ENCODE measurements at places on chromosomes 5 and 9.
A peak's percentile ranks its signal among the peaks of the same experiment; 100 is the strongest.

- no peak for DNase-seq
Measured at GRCh38 chr9:81455462-81456219, 233.7 kb downstream of the TLE1 start.

DNA sequence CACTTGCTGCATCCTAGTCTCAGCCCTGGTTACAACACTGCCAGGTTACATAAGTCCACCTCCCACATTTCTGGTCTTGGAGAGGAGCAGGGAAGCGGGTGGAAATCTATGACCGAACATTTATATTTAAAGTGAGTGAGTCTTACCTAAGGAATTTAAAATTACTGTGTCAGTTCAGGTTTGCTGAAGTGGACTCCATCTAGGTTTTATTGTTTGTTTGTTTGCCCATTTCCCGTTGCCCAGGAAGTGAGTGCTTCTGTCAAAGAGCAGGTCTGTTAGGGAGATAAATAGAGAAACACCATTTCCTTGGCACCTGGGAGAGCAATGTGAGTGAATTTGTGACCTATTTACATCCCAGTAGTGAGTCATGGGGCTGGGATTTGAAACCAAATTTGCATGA, 179.5 kb downstream of the KIF4B start:
- no peak for DNase-seq

DNA sequence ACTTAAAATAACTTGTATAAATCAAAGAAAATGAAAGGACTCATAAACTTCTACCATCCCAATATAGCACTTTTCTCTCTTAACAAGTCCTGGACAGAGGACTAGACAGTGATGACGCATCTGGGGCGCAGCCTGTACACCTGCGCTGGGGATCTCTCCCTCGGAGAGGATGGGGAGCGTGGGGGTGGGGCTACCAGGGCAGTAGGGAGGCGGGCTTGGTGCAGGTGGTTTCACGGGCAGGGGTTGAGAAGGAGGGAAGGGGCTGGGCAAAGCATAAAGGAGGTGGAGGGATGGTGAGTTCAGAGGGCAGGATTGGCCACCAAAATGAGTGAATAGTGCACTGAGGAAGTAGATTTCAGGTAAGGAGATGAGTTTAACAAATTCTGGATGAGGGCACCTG, 41.1 kb downstream of the STC2 start:
- DNase-seq: no peak

DNA sequence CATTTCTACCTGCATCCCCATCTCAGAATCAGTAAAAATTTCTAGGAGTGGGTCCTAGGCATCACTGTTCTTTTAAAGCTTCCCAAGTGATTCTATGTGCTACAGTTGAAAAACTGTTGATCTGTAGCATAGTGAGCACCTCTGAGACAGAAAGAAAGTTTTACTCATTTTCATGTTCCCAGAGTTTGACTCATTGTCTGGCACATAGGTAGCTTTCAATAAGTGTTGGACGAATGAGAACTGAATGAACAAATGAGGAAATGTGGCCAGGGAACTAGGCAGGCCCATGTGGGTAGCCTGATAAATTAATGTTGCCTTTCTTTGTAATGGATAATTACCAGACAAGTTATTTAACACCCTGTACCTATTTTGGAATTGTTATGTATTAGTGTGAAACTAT, 33.8 kb downstream of the RNF180 start:
- no peak for DNase-seq

GRCh38 chr9:4197548-4197947, 102.3 kb downstream of the GLIS3 start:
- DNase-seq: no peak

GRCh38 chr5:35876922-35877321, 20.2 kb downstream of the IL7R start:
- DNase-seq: no peak

DNA sequence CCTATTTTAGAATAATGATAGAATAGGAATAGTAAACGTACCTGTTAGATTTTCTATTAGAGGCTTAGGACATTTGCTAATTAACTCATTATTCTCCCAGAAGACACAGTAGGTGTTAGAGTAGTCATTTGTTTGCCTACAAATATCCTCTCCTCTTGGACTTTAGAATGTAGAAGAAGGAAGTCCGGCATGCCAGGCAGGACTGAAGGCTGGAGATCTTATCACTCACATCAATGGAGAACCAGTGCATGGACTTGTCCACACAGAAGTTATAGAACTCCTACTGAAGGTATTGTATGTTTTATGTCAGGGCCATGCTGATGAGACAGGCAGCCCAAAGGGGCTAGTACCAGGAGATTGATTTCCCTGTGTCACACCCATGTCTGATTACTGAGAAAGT, 43.3 kb downstream of the CD180 start:
- no peak for DNase-seq

GRCh38 chr5:133434336-133434735, 178.0 kb downstream of the FSTL4 start:
- DNase-seq: no peak

- peak; percentile 56 for DNase-seq
Measured at GRCh38 chr5:6732634-6733410, 19.6 kb downstream of the TENT4A start.

- DNase-seq: no peak
Measured at GRCh38 chr9:133999851-134000265, 7.7 kb upstream of the VAV2 start.

DNA sequence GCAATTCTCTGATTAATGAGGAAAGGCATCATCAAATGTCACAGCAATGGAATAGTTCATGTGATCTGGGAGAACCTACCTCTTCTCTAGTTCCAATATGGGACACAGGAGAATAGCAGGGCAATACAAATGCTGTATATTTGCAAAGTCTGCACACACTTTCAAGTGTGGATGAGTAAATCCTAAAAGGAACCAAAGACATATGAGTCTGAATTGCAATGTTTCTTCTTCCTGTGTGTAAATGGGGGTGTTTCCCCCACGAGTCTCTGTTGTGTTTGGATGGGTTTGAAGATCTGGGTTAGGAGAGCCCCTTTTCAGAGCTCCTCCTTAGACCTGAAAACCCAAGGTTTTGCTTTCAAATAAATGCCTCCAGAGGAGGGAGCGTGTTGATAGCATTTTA, 26.9 kb downstream of the SLC46A2 start:
- no peak for DNase-seq

- peak; percentile 90 for DNase-seq
Measured at GRCh38 chr5:73419465-73420390, 28.8 kb downstream of the FOXD1 start.

DNA sequence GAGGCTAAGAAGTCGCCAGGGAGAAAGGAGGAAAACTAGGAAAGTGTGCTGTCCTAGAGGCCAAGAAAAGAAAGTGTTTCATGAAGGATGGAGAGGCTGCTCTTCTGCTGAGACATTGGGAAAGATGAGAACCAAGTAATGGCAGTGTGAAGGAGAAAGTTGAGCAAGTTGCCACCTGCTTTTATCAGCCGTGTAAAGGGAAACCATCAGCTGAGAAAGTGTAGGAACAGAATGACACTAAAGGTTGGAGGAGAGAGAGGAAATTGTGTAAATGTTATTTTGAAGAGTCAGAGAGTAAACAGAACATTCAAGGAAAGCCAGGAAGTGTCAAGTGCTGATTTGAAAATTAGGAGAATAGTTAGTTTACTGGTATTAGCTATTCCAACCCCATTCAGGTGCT, 125.0 kb downstream of the CEMIP2 start:
- DNase-seq: no peak

DNA sequence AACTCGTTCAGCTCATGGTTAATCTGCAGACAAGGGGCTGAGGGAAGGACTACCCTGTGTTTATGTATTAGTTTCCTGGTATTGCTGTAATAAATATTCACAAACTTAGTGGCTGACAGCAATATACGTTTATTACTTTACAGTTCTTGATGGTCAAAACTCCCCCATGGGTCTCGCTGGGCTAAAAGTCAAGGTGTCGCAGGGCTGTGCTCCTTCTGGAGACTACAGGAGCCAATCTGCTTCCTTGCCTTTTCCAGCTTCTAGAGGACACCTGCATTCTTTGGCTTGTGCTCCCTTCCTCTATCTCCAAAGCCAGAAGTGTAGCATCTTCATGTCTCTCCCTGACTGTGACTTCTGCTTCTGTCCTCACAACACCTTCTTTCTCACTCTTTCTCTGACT, 653.8 kb upstream of the RIOK2 start:
- DNase-seq: no peak

DNA sequence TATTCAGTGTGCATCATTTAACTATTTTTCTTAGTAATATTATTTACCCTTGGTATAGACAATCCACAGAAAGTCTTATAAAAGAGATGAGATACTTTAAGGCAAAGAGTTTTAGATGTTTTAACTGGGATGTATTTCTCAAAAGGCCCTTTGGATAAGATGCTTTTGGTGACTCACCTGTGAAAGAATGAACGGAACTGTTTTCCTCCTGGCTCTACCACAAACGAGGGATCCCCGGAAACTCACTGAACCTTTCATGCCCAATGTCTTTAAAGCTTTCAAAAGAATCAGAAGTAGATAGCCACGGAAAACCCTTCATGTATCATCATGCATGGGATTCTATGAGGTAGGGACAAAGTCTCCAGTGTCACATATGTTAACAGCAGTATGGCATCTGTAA, 1.6 kb downstream of the ZNF782 start:
- DNase-seq: no peak

DNA sequence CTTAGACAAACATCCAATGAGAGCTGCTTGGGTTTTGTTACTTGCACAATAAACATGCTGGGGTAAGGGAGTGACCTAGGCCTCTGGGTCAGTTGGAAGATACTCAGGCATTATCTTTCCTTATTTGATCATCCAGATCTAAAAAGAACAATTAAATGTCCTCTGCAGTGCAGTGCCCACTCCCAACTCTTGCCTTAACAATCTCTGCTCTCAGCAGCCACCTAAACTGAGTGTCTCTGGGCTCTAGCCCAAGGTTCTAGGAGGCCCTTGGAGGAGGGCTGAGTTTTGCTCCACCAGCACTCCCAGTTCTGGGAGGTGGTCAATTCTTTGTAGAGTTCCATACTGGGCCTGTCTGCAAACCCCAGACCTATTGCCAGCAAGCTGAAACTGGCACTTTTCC, 1.8 kb downstream of the MCIDAS start:
- no peak for DNase-seq

DNA sequence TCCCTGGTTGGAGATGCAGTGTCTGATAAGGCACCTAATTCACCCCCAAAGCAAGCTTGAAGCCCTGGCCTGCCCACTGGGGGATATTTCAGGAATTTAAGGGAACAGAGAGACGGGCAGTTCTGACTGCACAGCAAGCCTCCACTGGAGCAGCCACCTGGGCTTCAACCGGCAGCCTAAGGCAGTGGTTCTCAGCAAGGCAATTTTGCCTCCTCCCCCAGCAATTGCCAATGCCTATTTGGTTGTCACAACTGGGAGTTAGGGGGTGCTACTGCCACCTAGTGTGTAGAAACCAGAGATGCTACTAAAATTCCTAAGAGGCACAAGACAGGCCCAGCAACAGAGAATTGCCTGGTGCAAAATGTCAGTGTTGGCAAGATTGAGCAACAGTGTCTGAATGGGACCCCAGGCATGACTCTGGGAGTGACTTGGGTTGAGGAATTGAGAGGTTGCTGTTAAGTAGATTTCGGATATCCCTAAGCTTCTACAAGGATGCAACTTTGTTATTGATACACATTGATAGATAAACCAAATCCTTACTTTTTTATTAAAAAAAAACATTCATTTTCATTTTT, 58.7 kb upstream of the CTSL start:
- DNase-seq: no peak

- no peak for DNase-seq
Measured at GRCh38 chr5:150263801-150264621, 25.6 kb downstream of the CAMK2A start.

DNA sequence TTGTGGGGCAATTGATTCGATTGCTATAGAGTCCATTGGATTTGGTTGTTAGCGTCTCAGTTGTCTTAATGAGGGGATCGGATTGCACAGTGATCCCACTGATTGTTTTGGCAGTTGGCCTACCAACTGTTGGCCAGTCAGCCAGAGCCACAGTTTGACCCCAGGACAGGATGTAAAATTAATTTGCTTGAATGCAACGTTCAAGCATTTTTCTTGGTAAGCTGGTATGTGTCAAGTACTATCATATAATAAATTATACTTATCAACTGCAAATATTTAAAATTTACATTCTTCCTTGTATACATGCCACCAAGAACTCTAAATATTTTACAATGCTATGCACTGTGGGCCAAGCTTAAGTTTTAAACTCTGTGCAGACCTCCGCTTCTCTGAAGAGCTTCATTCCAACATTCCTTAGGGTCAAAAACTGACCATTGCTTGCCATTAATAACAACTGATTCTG, 80.4 kb upstream of the OSMR start:
- DNase-seq: no peak

- DNase-seq: no peak
Measured at GRCh38 chr9:123518338-123518737, 162.3 kb downstream of the CRB2 start.

DNA sequence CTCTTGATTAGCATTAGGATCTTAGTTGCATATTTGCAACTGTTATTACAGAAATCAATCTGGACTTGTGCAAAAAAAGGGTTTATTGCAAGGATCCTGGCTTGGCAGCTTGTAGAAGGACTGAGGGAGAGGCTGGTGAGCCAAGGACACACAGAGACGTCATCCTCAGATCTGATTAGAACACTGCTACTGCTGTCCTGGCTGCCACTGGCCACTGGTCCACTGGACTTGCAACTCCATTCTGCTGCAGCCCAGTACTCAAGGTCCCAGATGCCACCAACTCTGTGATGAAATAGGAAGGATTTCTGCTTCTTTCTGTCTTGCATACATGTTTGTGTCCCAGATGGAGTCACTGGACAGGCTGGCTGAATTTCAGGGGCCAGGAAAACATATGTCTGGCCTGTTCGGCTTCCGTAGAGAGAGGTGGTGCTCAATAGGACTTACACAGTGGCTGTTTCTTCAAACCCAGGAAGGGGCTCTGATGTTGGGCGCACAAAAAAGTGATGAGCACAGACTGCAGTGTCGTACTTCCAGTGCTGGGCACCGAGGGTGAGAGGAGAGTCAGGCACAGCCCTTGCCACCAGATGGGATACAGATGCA, 68.9 kb upstream of the SH3PXD2B start:
- DNase-seq: no peak

DNA sequence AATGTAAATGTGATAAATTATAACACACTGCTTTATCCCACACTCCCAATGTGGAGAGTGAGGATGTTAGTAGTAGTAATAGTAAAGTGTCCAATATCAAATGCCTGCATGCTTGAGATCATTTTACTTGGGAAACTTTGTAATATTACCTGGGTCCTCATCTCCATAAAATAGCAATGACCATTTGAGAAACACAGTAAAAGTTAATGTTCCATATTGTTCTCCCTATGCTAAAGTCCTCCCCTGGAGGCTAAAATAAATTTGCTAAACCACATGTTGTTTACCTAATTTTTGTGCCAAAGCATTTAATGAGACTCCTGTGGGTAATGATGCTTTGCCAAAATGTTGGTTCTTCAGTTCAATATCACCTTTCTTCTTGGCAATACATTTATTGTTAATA, 291.2 kb downstream of the CDH10 start:
- DNase-seq: no peak

- DNase-seq: no peak
Measured at GRCh38 chr9:132456241-132456640, 46.2 kb downstream of the CFAP77 start.

DNA sequence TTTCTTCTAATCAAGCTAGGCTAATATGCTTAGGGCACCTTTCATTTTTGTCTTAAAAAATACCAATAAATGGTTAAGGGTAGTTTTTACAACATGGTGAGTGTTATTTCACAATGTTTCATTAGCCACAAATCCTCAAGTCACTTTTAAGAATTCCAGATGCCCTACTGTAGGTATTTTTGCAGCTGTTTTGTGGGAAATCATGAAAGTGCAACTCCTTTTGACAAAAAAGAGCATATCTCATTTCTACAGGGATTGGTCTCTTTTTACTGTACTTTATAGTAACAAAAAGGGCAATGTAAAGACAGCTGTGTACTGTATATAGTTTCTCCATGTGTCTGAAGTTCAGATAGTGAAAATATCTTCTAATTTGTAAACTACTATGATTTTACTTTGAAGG, 28.3 kb upstream of the GAS1 start:
- no peak for DNase-seq

Data from sciatic nerve (tissue), 2 donors.